ENCODE measurements at places on chromosomes 5 and 9.
A peak's percentile ranks its signal among the peaks of the same experiment; 100 is the strongest.

DNA sequence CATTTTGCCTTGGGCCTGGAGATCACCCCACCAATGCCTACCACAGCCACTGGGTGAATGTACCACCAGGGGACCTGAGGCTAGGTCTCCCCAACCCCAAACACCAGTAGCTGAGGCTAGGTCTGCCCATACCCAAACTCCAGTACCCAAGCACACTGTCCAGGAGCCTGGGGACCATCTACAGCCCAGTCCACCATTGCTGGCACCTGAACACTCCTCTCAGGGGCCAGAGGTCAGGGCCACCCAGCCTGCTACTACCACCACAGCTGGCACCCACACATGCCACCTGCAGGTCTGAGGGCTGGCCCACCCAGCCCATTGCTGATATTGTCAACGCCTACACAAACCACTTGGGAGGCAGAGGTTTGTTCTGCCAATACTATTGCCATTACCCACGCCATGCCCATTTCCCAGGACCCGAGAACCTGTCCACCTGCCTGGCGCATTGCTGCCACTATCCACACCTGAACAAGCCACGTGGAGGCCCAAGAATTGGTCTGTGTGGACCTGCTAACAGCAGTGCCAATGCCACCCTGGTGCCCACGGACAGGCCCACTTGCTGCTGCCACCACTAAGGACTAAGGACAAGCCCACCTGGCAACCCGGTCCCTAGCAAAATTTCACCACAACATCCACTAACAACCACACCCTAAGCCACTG is 59.2 kb downstream of the ZDHHC21 start:
- no peak for DNase-seq

- no peak for DNase-seq
Measured at GRCh38 chr5:150393096-150393645, 19.5 kb downstream of the CD74 start.

GRCh38 chr9:124894741-124895170 is 32.8 kb downstream of the ARPC5L start:
- DNase-seq = peak; percentile 17

GRCh38 chr9:98833090-98833956 is 25.9 kb downstream of the GALNT12 start:
- no peak for DNase-seq

GRCh38 chr9:138050472-138051330 is 173.1 kb downstream of the CACNA1B start:
- DNase-seq = no peak

- DNase-seq = no peak
Measured at GRCh38 chr9:76452839-76453238, 6.1 kb upstream of the GCNT1 start.

- DNase-seq = peak; percentile 98
Measured at GRCh38 chr9:114908104-114908622, 22.2 kb downstream of the TNFSF8 start.

GRCh38 chr5:175746851-175747250 is 89.0 kb downstream of the HRH2 start:
- peak; percentile 23 for DNase-seq

DNA sequence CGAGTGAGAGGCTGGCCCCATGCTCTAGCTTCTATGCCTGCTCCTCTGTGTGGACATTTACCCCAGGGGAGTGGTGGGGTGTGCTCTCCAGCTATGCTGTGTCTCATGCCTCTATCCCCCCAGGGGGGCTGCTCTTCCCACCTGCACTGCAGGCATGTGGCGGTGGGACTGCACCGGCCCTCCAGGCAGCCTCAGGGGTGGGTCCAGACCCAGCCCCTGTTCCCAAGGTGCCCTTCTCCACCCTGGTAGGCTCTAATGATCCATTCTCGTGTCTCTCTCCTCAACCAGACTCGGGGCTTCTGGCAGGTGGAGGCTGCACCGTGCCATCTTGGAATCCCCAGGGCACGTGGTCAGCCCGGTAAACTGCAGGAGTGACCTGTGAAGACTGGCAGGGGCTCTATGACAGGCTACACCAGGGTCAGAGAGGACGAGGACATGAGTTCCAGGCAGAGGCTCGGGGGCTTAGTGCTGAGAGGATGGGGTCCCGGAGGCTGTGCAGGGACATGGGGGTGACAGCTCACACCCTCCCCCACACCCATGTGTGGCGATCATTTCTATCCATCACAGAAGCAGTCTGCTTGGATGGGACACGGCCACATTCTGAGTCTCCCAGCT is 22.7 kb upstream of the COL5A1 start:
- no peak for DNase-seq

DNA sequence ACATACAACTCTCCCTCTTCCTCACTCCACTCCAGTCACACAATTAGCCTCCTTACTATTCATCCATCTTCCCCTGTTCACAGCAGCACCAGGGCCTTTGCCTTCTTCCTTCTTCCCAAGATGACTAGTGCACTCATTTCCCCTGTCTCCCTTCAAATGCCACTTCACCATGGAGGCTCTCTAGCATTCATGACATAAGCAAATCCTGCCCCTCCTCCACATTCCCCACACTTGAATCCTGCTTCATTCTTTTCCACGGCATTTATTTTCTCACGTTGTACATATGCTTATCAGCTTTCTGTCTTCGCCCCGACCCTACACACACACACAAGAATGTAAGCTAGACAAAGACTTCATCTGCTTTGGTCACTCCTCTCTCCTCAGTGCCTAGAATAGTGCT is 133.3 kb downstream of the CDK5RAP2 start:
- DNase-seq = no peak

GRCh38 chr9:110105107-110105506 is 102.9 kb downstream of the C9orf152 start:
- DNase-seq = no peak

- no peak for DNase-seq
Measured at GRCh38 chr5:128304088-128304487, 220.5 kb downstream of the SLC12A2 start.

DNA sequence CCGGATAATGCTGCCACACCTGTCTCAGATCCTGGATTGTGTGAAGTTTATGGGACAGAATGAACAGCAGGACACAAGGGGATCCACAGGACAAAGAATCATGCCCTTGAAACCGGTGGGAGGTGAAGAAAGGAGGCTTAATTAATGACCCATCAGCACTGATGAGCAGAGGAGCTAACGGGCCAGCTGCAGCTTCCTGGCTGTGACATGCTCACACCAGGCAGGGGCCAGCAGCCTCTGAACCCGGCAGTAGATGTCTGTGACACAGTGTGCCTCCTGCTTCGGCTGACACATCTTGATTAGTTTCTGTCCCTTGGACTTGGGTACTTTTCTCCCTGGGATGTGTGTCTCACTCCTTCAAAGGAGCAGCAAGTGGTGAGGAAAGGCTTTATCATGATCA is 328.8 kb upstream of the BRINP1 start:
- no peak for DNase-seq

- DNase-seq = no peak
Measured at GRCh38 chr5:142242272-142242671, 82.5 kb downstream of the SPRY4 start.

GRCh38 chr9:83472764-83473163 is 65.4 kb downstream of the FRMD3 start:
- DNase-seq = no peak

- DNase-seq = no peak
Measured at GRCh38 chr5:157331807-157332206, 65.9 kb downstream of the CYFIP2 start.

DNA sequence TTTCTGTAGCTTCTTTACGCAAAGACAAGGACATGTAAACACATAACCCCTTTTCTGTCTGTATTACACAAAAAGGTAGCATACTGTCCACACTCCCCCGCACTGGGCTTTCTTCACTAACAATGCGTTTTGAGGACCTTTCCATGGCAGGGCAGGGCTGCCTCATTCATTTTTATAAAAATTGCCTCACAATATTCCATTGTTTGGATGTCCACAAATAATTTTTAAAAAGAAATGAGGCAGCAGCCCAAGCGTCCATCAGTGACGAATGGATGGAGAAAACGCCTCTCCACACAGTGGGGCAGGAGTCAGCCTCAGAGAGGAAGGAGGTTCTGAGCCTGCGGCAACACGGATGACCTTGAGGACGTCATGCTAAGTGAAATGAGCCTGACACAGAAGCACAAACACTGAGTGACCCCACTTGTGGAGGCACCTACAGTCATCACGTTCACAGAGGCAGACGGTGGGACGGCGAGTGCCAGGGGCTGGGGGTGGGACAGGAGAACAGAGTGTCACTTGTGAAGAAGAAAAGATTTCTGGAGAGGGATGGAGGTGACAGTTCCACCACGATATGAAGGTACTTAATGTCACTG is 67.8 kb downstream of the RASGEF1C start:
- DNase-seq = no peak

DNA sequence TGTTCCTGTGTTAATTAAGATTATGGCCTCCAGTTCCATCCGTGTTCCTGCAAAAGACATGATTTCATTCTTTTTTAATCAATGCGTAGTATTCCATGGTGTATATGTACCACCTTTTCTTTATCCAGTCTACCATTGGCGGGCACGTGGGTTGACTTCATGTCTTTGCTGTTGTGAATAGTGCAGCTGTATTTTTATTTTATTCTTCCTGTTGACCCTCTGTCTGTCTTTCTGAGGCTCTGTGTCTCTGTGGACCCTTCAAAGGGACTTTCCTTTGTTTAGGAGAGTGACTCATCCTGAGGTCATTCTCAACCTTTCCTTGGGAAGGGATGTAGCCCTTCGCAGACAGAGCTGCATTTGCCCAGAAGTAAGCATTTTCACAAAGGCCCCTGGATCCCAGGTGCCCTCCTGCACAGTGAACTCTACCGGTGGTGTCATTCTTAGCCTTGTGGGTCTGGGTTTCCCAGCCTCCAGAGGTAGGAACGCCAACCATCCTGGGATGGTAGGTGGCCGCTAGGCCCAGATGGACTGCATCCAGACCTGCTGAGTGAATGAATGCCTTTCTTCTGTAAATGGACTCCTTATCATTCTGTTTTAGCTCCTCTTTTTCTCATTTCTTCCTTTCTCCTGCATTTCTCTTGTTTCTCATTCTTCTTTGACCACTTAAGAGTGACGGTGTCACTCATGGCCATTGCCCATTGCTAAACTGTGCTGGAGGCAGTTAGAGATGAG is 22.4 kb downstream of the TRIO start:
- DNase-seq = peak; percentile 94

All from Caki2 (cell line).